ENCODE measurements at places on chromosomes 16 and 17. TPM values are rescaled to one million over a fixed set of nuclear protein-coding genes. Genes with fewer than 3 reads are reported as not detected.

DNAH9 gene
- total RNA-seq, result not detected

CD300LF gene
- total RNA-seq, result not detected

GRCh38 chr17:74326506-74326905 is 480 bp downstream of the KIF19 start:
- H3K4me1 ChIP-seq, result peaks cover 41% of the 10 kb centered on the region
- DNase-seq, result no peak
- H3K27ac ChIP-seq, result no peak overlapping the region

DNA sequence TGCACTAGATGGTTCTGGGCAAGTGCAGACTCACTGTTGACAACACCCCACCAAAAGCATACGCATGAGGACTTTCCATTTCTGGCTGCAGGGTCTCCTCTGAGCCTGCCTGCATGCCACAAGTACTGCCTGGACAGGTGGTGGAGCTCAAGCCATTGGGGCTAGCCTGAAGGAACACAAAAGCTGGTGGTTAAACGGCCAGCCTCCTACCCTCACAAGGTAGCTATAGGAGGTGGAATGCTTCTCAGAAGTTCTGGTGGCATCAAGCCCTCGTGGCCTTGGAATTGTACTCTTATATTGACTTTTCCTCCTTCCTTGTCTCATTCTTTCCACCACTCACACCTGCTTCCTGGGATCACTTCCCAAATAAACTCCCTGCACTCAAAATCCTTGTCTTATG is 56.6 kb upstream of the BCAR1 start:
- H3K27me3 ChIP-seq, result peaks cover 22% of the 10 kb centered on the region
- no peak overlapping the region for H3K27ac ChIP-seq
- H3K36me3 ChIP-seq, result peaks cover 17% of the 10 kb centered on the region
- H3K4me1 ChIP-seq, result peaks cover 8% of the 10 kb centered on the region
- no peak for DNase-seq
- H3K4me3 ChIP-seq, result no peak overlapping the region

DNA sequence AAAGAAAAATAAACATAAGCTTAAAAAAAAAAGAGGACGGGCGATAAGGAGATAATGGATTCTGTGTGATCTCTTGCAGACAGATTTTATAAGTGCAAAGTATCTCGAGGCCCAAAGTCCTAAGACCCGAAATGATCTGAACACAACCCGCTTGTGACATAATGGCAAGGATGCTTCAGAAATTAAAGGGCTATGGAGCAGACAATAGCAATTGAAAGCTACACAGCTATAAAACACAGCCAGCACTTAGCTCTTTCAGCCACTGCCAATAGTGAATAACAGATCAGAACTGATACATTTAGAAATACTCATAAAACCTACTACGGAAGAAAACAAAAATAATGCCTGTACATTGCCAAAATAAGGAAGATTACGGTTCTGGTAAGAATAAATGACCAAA is 117.5 kb downstream of the ZFHX3 start:
- H3K4me3 ChIP-seq, result no peak overlapping the region
- H3K27ac ChIP-seq, result no peak overlapping the region
- H3K4me1 ChIP-seq, result peaks cover 10% of the 10 kb centered on the region
